ENCODE measurements at places on chromosomes 6 and 20. TPM values are rescaled to one million over a fixed set of nuclear protein-coding genes. Genes with fewer than 3 reads are reported as not detected.

GRCh38 chr20:37876863-37877262 is 26.1 kb upstream of the VSTM2L start:
- no peak for DNase-seq

- DNase-seq, result no peak
Observed at GRCh38 chr6:153449279-153449678, 318.2 kb upstream of the RGS17 start.

DNA sequence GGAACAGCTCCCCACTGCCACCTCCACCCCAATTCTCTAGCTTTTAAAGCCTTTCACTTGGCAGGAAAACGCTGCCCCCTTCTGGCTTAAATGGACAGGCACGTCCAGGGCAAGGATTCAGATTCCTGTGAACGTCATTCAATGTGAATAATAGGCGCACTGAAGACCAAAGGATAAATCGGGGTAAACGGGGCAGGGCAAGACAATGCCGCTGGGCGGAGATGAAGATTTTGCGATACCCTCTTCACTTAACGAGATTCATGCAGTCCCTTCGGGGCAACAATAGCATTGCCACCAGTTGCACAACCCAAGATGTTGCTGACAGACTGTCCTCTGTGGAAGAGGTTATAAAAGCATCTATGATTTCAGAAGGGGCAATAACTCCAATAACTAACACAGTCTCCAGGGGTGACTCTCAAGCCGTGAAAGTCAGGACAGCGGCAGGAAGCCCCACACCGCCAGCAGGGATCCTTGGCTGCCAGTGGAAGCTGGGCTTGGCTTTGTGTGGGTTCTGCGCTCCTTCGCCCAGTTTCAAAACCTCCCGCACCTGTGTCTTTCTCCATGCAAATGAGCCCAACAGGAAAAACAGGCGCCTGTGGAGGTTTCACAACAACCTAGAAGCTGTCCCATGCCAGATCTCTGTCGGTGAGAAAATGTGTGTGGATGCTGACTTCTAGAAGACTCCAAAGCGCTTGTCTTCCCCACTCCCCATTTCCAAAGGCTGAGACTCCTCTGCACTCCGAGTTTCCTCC is 291.8 kb downstream of the BMP7 start:
- peak; percentile 36 for DNase-seq

DNA sequence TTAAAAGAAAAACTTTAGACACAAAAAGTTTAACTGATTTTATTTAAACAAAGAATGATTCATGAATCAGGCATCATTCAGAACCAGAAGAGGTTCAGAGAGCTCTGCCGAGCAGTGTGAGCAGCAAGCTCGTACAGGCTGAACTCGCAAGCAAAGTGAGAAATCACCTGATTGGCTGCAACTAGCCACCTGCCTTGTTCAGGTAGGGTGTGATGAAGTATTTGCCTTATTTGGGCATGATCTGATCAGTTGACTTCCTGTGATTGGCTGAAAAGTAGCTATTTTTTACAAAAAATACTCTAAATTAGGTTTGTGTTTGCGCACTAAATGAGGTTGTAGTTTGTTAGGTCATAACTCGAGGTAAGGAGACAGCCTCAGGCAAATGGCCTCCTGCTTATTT is 80.7 kb downstream of the HIVEP1 start:
- DNase-seq, result no peak

- DNase-seq, result no peak
Observed at GRCh38 chr6:79789896-79790295, 157.5 kb downstream of the ELOVL4 start.

- DNase-seq, result no peak
Observed at GRCh38 chr6:52550014-52550575, 26.8 kb downstream of the TRAM2 start.

DNA sequence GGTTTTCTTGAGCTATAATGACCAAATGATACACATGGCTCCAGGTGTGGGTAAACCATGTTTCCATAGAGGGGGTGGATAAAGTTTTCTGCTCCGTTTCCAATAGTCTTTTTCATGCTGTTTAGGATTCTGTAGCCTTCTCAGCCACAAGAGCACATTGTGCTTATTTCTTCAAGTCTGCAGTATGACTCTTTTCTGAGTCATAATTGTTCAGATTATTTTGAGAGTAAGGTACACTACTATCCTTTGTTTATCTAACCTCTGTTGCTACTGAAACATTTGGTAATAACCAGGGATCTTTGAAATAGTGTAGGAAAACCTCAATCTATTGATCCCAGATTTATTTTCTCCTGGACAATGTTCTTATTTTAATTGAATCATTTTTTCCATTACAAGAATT is 247.9 kb upstream of the BMP2 start:
- peak; percentile 60 for DNase-seq

DNA sequence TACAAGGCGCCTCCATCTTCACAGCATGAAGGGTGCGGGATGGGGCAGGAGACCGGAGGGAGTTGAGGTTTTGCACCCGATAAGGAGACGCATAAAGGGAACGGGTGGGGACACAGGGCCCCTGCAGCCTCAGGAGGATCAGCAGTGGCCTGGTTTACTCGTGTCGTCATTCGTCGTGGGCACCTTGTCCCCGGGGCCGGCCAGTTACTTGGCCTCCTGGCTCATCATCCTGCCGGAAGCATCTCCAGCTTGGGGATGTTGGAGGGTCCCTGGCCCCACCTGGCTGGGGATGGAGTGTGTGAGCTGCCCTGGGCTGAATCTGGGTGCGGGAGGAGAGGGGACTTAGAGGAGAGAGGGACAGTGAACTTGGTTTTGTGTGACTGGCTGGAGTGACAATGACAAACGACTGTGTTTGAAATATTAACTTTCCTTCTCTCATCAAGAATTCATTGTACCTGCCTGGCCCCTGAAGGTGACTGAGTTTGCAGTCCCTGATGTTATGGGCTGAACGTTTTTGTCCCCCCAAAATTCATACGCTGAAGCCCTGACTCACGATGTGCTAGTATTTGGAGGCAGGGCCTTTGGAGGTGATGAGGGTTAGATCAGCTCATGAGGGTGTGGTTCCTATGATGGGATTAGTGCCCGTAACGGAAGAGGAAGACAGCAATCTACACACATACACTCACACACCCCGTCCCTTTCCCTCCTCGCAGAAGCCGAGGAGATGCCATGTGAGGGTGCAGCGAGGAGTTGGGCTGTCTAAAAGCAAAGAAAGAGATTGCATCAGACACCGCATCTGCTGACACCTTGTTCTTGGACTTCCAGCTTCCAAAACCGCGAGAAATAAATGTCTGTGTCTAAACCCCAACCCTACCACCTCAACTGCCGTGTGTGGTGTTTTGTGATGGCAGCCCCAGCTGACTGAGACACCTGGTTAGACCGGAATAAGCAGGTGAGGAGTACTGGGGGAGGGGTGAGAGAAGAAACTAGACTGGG is 65.0 kb upstream of the MAP3K4 start:
- no peak for DNase-seq

DNA sequence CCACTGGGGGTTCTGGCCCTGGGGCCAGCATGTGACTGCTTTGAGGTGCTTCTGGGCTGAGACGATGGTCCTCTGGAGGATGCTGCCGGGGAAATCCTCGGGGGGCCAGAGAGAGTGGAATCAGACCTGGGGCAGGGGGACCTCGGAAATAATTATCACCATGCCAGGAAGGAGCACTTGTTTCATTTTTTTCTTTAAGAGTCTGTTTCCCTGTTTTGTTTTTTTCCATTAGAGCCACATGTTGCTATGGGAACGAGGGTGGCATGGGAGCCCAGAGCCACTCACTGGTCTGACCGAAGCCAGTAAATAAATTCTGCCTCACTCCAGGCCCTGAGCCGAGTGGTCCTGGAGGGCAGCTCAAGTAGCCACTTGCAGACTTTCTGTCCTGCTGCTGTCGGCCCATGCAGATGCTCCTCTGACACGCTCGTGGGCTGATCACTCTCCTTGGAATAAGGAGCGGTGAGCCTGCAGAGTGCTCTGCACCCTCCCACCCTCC is 365.1 kb downstream of the ZFAND3 start:
- DNase-seq, result no peak

GRCh38 chr20:32600681-32601237 is 15.6 kb upstream of the NOL4L start:
- no peak for DNase-seq

DNA sequence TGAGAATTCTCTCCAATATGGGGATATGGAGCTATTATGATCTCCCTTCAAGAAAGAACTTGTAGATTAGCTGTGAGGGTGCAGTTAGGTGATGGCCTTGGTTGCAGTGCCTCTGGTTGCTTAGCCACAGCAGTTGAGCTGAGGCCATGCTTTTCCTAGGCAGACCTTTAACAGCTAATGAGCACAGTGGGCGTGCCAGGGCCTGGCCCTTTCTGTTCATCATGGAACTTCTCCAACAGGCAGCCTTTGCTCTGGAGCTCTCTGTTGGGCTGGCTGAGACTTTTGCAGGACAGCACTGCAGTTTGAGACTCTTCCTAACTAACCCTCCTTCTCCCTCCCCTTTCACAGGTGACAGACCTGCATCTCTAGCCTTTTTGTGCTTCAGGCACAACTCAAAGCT is 39.7 kb upstream of the TMEM170B start:
- no peak for DNase-seq

DNA sequence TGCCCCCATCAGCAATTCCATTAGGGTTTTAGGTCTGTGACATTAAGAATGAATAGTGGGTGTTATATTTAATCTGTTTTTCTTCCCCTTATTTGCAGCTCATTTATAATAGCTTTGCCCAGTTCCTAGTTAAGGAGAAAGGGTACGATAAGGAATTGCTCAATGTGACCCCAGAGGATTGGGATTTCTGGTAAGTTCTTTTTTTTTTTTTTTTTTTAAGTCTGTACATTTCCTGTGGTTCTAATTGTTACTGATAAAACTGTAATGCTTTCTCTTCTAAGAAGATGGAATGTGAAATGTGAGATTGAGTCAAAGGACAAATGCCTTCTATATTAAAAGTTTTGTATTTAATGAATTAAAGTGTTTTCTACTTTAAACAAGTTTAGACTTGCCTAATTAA is 5.5 kb downstream of the NT5DC1 start:
- no peak for DNase-seq

DNA sequence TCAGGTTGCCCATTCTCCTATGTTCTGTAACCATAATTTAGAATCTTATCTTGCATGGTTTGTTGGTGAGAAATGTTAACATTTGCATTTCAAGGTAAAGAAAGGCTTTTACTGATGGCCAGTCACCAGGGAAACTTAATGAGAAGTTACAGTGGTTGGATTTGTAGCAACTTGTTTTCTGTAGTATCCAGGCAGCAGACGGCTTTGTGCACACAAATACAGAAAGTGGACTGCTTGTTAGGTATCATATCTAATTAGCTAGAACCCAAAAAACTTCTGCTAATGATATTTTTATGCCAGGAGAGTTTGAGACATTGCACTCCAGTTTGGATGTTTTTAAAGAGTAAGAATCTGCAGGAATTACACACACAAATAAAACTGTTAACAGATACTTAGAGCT is 578.0 kb downstream of the DOK5 start:
- no peak for DNase-seq

- DNase-seq, result peak; percentile 83
Observed at GRCh38 chr6:137237413-137238170, 18.4 kb upstream of the IFNGR1 start.

GRCh38 chr6:53244958-53245357 is 96.3 kb upstream of the GCM1 start:
- no peak for DNase-seq

- DNase-seq, result no peak
Observed at GRCh38 chr6:35036828-35037663, 104.1 kb downstream of the TCP11 start.

DNA sequence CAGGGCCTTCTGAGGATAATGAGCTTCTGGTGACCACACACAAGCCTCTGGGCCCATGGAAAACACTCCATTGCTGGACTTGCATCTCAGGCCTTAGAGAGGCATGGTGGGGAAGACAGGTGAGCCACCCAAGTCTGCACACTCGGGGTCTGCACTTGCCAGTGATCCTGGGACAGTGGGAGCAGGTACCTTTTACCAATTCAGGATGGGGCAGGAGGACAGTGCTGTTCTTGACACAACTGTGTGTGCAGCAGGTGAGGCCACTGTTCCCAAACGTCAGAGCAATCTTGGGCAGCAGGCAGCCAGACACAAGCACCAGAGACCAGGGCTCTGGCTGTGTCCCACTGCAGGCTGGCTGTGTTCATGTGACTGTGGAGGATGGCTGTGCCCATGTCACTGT is 221.3 kb downstream of the ERMARD start:
- no peak for DNase-seq

GRCh38 chr6:23006656-23007055 is 437.3 kb downstream of the HDGFL1 start:
- no peak for DNase-seq

DNA sequence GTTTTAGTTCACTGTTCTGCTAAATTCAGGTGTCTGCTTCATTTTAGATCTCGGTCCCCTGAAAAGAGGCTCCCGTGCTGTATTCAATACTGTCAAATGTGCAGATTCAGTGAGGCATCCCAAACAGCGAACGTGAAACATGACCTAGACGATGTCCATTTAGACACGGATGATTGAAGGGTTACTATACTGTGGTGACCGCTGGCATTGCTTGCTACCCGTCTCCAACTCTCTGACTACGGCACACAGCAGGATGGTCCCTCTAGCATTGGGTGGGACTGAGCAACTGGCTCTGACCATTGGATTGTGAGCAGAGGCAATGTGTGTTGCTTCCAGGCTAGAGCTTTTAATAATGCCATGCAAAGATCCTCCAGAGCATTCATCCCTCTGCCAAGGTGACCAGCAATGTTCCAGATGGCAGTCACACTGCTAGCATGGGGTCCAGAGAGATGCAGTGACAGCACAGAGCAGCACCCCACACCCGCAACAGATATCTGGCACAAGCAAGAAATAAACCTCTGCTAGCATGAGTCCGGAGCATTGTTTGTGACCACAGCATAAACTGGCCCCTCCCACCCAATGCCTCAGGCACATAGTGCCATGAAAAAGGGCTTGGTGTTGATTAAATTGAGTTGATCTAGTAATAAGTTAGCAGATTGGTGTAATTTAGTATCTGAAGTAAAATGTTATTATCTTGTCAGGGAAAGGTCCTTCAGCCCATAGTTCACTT is 9.0 kb downstream of the METTL24 start:
- no peak for DNase-seq

DNA sequence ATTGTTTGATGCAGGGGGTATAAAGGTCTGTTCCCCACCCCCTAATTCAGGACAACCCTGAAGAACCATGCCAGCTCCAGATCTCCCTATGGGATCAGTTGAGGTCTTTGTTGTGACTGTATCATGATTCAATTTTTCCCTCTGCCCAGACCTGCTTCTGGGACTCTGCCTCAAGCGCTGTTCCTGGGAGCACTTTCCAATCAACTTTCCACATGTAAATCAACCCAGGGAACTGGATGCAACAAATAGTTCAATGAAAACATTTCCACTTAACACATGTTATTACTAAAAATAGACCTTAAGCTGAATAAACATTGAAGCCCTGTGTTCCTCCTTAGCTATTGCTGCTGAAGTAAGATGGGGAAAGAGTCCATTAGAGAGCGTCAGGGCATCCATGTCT is 139.5 kb downstream of the C6orf58 start:
- DNase-seq, result no peak

- no peak for DNase-seq
Observed at GRCh38 chr20:9368893-9369292, 145.5 kb upstream of the LAMP5 start.

SIM1 gene
- total RNA-seq, result 0.78 TPM

RAB44 gene
- total RNA-seq, result not detected

IER3 gene
- 148 TPM for total RNA-seq

HACE1 gene
- 33.9 TPM for total RNA-seq

EFHC1 gene
- total RNA-seq, result 22.5 TPM

EYA2 gene
- total RNA-seq, result not detected

SIRPA gene
- total RNA-seq, result 50.7 TPM
